ENCODE measurements at places on chromosomes 11 and 22.

DNA sequence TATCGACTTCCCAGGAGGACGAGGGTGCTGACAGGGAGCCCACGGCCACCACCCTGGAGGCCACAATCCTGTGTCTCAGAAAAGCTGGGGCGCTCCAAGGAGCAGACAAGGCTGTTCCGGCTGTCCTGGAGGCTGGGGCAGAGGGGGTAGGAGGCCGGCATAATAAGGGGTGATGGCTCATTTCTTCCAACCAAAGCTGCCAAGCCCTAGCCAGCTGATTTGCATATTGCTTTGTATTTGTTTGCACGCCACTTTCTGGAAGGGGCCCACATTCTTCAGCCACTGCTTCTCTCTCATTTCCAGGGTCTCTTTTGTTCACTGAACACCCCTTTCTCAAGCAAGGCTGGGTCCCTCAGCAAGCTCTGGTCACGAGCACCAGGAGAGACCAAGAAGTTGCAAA, 4.7 kb downstream of the PDE2A start:
- no peak for DNase-seq

DNA sequence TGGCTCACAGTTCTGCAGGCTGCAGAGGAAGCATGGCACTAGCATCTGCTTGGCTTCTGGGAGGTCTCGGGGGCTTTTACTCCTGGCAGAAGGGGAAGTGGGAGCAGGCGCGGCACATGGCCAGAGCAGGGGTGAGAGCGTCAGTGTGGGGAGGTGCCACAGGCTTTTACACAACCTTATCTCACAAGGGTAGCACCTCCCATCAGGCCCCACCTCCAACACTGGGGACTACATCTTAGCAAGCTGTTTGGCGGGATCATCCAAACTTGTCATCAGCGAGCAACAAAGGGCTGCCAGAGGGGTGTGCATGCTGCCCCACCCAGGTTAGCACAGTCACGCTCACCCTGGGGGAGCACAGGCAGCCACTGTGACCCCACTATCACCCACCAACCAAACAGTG, 18.9 kb upstream of the YPEL1 start:
- DNase-seq = peak; percentile 39

DNA sequence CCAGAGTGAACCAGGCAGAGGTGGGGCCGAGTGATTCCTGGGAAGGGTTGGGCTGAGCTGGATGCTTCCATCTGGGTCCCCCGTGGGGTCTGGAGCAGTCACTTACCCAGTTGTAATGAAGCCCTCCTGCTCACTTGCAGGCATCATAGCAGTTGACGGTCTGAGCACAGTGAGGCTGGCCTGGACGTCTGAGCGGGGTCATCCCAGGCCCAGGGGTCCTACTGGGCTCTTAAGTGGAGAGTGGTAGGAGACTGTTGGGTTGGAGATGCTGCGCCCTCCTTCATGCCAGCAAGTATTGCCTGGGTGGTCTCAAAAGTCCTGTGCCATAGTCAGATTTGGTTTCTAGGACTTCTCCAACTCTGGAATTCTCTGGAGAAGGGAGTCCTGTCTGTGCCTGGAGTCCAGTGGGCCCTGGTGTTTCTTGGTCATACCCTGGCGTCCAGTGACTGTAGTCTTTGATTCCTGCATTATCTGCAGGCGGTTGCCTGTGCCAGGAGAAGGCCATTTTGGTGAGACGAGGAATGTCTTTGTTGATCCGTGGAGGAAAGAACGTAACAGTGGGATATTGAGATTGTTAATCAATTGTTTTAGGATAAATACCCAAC, 82.3 kb downstream of the TBC1D22A start:
- DNase-seq = no peak

DNA sequence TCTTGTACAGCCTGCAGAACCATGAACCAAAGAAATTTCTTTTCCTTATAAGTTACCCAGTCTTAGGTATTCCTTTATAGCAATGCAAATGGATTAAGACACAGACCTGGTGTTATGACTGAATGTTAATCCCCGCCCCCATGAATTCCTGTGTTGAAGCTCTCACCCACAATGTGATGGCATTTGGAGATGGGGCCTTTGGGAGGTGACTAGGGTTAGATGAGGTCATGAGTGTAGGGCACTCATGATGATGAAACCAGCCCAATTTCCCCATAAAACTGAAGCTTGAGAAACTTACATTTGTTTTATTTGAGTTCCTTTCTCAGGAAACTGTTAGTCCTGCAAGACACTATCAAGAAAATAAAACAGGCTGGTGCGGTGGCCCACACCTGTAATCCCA, 115.8 kb upstream of the THY1 start:
- no peak for DNase-seq

GRCh38 chr11:5291207-5291838, 10.4 kb downstream of the OR51B4 start:
- peak; percentile 40 for DNase-seq

DNA sequence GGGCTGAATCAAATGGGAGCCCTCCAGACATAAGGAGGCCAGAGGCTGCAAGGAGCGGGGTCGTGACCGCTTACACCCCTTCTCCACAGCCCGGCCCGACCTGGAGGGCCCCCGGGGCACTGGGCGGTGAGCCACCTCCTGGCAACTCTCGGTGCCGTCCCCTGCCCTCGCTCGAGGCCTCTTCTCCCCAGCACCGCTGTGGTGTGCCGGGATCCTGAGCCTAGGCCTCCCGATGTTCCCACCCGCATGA, 432 bp upstream of the GP1BB start:
- no peak for DNase-seq

DNA sequence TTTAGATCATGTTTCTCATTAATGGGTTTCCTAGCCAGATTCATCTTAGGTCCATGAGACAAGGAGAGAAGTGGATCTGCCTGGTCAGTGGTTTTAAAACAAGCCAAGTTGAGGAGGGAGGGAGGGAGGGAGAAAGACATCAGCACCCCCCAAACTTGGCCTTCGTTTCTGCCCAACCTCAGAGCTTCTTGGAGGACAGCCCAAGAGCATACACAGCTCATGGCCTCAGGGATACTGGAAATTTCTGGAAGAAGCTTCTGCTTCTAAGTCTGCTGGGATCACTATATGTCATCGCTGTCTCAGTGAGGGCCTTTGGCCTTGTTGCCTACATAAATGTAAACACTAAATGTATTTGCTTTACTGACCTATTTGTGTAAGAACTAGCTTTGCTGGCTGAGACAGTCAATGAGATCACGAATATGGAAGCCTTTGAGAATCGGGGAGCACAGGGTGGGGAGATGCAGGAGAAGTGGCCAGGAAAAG, 375.1 kb downstream of the BUD13 start:
- no peak for DNase-seq

- no peak for DNase-seq
These were observed 16.0 kb upstream of the LINC01488 start for GRCh38 chr11:69465236-69466000.

DNA sequence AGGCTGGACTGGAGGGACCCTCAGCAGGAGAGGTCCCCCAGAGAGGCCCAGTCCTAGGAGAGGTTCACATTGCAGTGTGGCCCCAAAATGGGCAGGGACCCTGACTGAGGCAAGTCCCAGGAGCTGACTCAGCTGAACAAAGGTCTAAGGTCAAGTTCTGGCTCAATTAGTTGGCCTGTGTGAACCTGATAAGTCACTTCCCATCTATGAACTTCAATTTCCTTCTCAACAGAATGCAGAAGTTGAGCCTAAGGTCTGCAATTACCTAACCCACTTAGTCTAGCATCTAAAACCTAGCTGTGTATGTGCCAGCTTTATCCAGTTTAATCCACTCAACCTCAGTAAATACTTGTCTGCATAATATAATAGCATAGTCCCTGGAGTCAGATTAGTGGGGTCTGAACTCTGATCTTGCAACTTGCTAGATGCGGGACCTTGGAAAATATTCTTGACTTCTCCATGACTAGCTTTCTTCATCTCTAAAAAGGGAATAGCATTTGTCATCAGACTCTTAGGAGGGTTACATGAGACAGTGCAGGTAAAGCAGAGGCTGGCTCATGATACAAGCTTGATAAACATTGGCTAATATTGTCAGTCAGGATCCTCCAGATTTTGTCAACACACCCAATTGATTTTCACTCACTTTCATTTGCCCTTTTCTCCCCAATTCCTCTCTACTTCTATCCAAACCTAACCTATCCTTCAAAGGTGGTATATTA, 465.5 kb downstream of the INSC start:
- no peak for DNase-seq

DNA sequence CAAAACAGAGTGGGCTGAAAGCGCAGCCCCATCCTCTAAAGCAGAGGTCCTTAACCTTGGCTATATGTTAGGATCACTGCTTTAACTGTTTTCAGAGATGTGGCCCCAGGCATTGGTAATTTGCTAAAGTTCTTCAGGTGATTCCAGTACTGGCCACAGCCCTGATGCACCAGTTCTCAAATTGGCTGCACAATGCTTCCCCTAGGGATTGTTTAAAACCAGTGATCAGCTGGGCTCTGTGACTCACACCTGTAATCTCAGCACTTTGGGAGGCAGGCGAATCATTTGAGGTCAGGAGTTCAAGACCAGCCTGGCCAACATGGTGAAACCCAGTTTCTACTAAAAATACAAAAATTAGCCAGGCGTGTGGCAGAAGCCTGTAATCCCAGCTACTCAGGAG, 8.4 kb upstream of the IRAG1 start:
- DNase-seq = no peak

- no peak for DNase-seq
These were observed 40.3 kb downstream of the MEI1 start for GRCh38 chr22:41739576-41739975.

GRCh38 chr22:33920927-33921524, 750 bp upstream of the LARGE1 start:
- peak; percentile 90 for DNase-seq

GRCh38 chr11:131089727-131090245, 173.5 kb upstream of the SNX19 start:
- DNase-seq = no peak

GRCh38 chr22:27725661-27726060, 75.9 kb downstream of the MN1 start:
- DNase-seq = no peak

- no peak for DNase-seq
These were observed 52.7 kb upstream of the CHRM4 start for GRCh38 chr11:46444305-46444704.

All from GM10248 (cell line).